GM23338 (cell line): ENCODE measurements at places on chromosomes 2 and 18. TPM values are rescaled to one million over a fixed set of nuclear protein-coding genes. Genes with fewer than 3 reads are reported as not detected.

DNA sequence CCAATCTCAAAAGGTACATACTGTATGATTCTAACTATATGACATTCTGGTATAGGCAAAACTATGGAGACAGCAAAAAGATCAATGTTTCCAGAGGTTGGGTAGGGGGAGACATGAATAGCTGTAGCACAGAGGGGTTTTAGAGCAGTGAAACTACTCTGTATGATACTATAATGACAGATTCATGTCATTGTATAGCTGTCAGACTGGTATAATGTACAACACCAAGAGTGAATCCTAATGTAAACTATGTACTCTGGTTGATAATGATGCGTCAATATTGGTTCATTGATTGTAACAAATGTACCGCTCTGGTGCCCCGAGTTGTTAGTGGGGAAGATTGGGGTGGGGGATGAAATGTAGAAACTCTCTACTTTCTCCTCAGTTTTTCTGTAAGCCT lies 172.4 kb upstream of the SPOPL start:
- H3K4me1 ChIP-seq, result no peaks in the 10 kb centered on the region
- no peak for DNase-seq
- H3K27me3 ChIP-seq, result no peaks in the 10 kb centered on the region
- no peak overlapping the region for H3K27ac ChIP-seq
- H3K36me3 ChIP-seq, result no peaks in the 10 kb centered on the region

- no peaks in the 10 kb centered on the region for H3K36me3 ChIP-seq
- no peaks in the 10 kb centered on the region for H3K27me3 ChIP-seq
- H3K4me1 ChIP-seq, result no peaks in the 10 kb centered on the region
- no peak overlapping the region for H3K27ac ChIP-seq
Observed at GRCh38 chr2:169761251-169761969, 27.8 kb downstream of the KLHL23 start.

Gene CIDEA
- total RNA-seq, result not detected in 2 replicates

Gene DOK6
- 0.35 and 0.42 TPM in 2 replicates for total RNA-seq

GRCh38 chr2:73913414-73914054 lies 13.1 kb upstream of the DGUOK start:
- no peak overlapping the region for H3K4me3 ChIP-seq
- no peaks in the 10 kb centered on the region for H3K4me1 ChIP-seq
- H3K27me3 ChIP-seq, result no peaks in the 10 kb centered on the region
- H3K36me3 ChIP-seq, result no peaks in the 10 kb centered on the region
- DNase-seq, result no peak

- no peak for DNase-seq
- H3K36me3 ChIP-seq, result no peaks in the 10 kb centered on the region
- H3K4me1 ChIP-seq, result peaks cover 78% of the 10 kb centered on the region
- H3K27me3 ChIP-seq, result no peaks in the 10 kb centered on the region
Observed at GRCh38 chr18:74284980-74285355, 6.8 kb downstream of the CYB5A start.
